CD4-positive, alpha-beta T cell treated with Interleukin-15 for 4 hours (primary cell): ENCODE measurements at places on chromosomes 16 and 17.

GRCh38 chr17:2978116-2978515 lies 85.3 kb downstream of the OR1D5 start:
- no peak for DNase-seq

DNA sequence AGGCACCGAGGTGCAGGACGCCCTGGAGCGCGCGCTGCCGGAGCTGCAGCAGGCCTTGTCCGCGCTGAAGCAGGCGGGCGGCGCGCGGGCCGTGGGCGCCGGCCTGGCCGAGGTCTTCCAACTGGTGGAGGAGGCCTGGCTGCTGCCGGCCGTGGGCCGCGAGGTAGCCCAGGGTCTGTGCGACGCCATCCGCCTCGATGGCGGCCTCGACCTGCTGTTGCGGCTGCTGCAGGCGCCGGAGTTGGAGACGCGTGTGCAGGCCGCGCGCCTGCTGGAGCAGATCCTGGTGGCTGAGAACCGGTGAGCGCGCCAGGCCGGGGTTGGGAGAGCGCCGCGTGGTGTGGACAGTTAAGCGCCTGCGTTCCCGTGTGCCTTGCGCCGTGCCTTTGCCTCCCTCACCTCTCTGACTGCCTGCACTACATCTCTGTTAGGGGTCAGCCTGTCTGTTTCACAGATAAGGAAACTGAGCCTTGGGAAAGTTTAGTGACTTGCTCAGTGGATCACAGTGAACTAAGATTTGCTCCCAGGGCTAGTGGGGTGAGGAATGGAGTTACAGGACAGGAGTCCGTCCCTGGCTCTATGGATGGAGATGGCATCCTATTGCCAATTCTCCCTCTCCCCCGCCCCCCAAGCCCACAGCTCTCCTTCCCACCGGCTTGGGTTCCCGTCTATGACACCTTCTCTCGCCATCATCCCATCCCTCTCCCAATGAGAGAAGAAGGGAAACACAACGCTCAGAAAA lies 880 bp downstream of the SARM1 start:
- DNase-seq, result no peak

DNA sequence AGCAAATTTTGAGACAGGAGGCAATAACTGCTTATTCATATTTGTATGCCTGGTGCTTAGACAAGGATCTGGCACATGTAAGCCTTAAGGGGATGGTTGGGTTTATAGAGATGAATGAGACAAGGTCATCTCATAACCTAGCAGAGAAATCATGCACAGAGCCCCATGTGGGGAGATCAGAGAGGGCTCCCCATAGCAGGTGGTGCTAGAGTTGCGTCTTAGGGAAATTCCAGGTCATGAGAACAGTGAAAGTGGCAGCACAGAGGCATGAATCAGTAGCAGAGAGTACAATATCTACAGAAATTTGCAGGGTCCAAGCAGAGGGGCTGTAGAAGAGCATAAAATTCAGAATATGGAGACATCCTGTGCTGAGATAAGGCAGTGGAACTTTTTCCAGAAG lies 57.3 kb downstream of the SLC6A2 start:
- no peak for DNase-seq

DNA sequence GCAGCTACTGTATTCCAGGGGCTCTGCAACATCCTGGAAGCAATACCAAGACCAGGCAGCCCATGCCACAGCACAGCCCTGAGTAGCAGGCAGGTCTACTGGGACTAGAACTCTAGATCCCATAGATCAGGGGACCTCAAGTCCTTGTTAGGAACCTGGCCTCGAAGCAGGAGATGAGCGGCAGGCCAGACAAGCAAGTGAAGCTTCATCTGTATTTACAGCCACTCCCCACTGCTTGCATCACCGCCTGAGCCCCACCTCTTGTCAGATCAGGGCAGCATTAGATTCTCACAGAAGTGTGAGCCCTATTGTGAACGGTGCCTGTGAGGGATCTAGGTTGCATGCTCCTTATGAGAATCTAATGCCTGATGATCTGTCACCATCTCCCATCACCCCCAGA lies 295.7 kb upstream of the TNRC6C start:
- DNase-seq, result no peak

DNA sequence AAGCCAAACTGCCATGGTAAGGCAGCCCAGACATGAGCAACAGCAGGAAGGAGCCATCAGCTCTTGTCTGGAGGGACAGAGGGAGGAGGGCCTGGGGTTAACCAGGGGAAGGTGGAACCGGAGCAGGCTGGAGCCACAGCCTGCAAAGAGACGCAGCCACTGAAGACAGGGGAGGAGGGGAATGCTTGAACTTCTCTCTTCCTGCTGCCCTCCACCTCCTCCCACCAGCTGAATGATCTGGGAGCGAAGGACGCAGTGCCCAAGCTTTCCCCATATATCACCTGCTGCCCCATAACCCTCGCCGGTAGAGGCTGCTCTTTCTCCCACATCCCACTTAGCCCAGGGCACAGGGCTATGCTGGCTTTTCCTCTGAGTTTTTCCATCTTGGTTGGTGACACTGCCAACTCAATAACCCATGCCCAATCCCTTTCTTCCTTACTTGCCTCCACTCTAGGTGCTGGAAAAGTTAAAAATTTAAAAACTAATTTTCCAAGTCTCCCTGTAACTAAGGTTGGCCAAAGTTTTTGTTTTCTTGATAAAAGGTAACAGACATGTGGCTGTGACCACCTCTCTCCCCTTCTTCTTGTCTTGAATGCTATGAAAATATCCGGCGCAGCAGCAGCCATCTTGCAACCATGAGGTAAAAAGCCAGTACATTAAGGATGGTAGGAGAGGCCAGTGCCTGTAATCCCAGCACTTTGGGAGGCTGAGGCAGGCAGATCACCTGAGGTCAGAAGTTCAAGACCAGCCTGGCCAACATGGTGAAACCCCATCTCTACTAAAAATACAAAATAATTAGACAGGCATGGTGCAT lies 21.8 kb upstream of the CACNG4 start:
- DNase-seq, result no peak

GRCh38 chr16:22719945-22720344 lies 94.0 kb upstream of the HS3ST2 start:
- DNase-seq, result no peak

DNA sequence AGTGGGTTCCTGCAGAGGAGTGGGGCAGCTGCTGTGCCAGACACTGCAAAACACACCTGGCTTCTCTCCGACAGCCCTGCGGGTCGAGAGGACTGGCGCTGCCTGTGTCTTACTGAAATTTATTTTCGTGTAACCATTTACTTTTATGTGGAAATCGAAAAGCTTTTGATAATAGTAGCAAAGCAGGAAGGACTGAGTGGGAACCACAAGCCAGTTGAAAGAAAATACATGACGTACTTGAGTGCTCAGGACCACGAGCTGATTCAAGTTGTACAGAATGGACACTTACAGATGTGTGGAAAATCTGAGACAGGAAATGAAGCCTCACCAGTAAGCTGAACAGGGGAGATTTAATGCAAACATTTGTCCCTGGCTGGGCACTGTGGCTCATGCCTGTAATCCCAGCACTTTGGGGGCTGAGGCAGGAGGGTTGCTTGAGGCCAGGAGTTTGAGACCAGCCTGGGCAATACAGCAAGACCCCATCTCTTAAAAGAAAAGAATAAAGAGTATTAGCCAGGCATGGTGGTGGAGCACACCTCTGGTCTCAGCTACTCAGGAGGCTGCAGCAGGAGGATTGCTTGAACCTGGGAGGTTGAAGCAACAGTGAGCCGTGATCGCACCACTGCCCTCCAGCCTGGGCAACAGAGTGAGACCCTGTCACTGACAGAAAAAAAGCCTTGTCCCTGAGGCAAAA lies 11.3 kb upstream of the RPL13 start:
- DNase-seq, result no peak

- no peak for DNase-seq
These were observed 29.6 kb downstream of the SGSM2 start for GRCh38 chr17:2366747-2367494.

- no peak for DNase-seq
These were observed 504.1 kb upstream of the GOT2 start for GRCh38 chr16:59238246-59238645.

DNA sequence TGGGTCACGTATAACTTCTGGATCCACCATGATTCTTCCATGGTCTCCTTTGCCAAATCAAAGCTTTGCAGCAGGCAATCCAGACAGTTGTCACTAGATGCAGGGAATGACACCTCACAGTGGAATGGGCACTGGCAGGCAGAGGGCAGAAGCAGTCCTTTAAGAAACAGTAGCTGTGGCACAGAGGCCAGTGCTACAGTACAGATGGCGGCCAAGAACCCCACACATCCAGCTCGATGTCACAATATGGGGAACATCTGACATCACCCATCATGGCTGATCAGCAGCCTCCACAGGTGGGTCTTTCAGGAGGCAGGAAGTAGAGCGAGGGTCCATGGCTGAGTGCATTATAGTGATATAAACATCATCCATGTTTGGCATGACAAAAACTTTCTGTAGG lies 18.8 kb upstream of the ERN1 start:
- DNase-seq, result no peak

DNA sequence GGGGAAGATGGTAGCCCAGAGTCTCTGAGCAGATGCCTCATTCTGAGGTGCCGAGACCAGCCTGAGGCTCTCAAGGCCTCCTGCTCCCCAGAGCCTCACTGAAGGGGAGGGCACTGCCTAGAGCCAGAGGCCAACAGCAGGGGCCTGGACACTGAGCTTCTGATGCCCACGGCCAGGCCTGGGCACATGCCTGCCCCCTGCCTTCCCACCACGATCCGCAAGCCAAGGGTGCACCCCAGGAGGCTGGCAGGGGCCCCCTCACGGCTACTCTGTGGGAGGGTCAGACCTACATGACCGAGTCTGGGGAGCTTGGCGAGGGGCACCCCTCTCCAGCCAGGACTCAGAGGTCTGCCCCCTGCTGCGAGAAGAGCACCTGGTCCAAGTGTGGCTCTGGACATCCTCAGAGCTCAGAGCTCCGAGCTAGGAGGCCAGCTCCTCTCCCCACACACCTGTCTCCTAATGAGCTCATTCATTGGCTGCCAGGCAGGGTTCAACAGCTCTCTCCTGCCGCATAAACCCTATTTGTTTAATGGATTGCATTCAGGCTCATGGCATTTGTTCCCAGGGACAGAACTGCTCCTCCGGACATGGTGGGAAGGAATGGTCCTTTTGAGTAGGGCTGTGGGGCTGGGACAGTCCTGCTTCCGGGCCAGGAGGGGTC lies 13.9 kb downstream of the OTOP3 start:
- DNase-seq, result no peak

GRCh38 chr17:400257-400656 lies 47.6 kb upstream of the RPH3AL start:
- DNase-seq, result no peak

GRCh38 chr16:66190411-66190810 lies 176.1 kb upstream of the CDH5 start:
- no peak for DNase-seq

- no peak for DNase-seq
These were observed 17.8 kb downstream of the HS3ST6 start for GRCh38 chr16:1900452-1900774.

DNA sequence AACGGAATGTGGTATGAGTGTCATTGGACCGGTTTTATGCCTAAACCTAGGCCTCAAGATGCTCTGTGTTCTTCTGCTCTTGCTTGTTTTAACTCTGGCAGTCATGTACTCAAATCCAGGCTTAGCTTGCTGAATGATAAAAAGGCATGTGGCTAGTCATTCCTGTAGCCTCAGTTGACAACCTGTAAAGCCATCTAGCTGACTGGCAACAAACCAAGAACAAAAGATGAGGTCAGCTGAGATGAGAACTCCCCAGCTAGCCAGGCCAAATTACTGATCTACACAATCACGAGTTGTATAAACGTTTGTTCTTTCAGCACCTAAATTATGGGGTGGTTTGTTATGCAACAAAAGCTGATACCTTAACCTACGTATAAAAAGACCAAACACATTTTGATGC lies 1406.0 kb upstream of the CDH8 start:
- no peak for DNase-seq

DNA sequence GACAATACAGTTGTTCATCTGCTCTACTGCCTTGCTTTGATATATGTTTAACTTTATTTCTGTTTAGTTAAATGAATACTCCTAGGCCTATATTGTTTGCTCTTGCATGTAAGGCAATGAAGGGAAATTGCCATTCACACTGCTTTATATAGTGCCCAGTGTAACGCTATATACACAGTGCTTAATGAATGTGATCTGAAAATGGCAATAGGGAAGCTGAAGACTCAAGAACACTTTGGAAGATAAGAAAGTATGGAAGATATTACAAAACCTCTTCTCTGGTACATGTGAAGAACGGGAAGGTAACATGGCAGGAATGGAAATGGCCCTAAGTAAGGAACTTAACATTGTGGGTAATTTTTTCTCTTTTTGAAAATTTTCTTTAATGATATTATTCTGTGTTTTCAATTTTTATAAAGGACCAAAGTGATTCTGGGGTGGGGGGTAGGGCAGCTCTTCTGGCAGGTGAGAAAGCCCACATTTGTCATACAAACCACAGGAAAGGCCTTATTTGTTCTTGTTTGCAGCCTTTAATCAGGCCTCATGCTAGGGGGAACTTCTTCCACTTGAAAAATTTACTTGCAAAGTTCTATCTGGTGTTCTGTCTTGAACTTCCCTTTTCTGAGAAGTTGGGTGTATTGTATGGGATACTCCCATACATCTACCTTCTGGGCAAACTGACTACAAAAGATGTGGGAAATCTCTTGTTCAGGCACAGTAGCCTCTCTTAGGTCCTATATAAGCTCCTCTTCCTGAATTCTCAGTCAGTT lies 100.8 kb upstream of the CORO6 start:
- peak; percentile 49 for DNase-seq

GRCh38 chr17:73290399-73291259 lies 21.2 kb downstream of the CDC42EP4 start:
- no peak for DNase-seq

DNA sequence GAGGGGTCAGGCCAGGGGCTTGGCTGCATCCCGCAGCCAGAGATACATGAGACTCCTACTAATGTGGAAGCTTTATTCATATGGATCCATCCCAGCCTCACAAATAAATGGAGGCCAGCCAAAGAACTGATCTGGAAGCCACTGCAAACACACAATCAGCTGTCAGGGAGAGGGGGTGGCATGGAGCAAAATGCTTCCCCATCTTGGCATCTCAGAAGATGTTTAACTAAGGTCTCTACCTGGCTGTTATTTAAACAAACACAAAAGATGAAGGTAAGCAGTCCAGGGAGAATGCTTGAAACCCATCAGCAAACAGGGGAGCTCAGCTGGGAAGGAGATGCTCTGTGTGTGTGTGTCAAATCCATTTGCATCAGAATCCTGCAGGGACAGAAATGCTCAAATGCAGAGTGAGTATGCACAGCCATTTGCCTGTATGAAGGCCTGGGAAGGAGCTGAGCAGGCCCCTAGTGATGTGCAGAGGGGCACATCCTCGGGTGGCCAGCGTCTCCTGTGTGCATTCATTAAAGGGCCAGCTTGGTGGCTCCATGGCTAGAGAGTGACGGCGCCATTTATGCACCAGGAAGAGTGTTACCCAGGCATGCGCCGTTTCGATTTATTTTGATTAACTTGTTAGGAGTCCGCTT lies 34.2 kb upstream of the IRX3 start:
- DNase-seq, result no peak

- no peak for DNase-seq
These were observed 1.3 kb downstream of the ZNF652 start for GRCh38 chr17:49360796-49361128.

DNA sequence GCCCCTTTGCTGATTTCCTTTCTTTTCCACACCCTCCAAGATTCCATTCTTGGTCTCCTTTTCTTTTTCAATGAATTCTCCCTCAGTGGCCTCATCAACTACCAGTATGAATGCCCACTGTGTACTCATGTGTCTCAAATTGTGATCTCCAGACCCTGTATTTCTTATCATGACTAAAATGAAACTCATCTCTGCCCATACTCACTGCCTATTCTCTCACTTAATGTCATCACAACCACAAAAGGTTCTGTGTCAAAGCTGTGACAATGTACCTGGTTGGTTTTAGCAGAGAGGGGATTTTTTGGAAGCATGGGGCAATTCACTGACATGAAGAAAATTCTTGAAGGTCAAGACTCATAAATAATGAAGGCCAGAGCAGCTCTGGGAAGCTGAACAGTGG lies 11.5 kb upstream of the TBX4 start:
- no peak for DNase-seq
